Sigmoid colon (tissue), 7 donors: ENCODE measurements at places on chromosomes 2 and 18. TPM values are rescaled to one million over a fixed set of nuclear protein-coding genes. Genes with fewer than 3 reads are reported as not detected.

The NFATC1 gene
- total RNA-seq: 11.4 TPM

- H3K4me3 ChIP-seq: no peak overlapping the region
- H3K36me3 ChIP-seq: no peaks in the 10 kb centered on the region
- H3K4me1 ChIP-seq: no peaks in the 10 kb centered on the region
- H3K27ac ChIP-seq: no peak overlapping the region
- DNase-seq: no peak
Observed at GRCh38 chr18:53819671-53820070, 404.8 kb downstream of the MBD2 start.

GRCh38 chr2:210792000-210792399 lies 235.6 kb downstream of the CPS1 start:
- no peaks in the 10 kb centered on the region for H3K36me3 ChIP-seq
- no peaks in the 10 kb centered on the region for H3K27me3 ChIP-seq
- no peaks in the 10 kb centered on the region for H3K4me1 ChIP-seq
- no peak overlapping the region for H3K4me3 ChIP-seq

The TLX2 gene
- total RNA-seq: 1.9 TPM

The ASTL gene
- total RNA-seq: not detected

The CHCHD5 gene
- 36.4 TPM for total RNA-seq

The GPR45 gene
- not detected for total RNA-seq

- H3K27ac ChIP-seq: no peak overlapping the region
- no peaks in the 10 kb centered on the region for H3K4me1 ChIP-seq
- no peak overlapping the region for H3K4me3 ChIP-seq
Observed at GRCh38 chr18:49876536-49876935, 63.2 kb upstream of the ACAA2 start.

DNA sequence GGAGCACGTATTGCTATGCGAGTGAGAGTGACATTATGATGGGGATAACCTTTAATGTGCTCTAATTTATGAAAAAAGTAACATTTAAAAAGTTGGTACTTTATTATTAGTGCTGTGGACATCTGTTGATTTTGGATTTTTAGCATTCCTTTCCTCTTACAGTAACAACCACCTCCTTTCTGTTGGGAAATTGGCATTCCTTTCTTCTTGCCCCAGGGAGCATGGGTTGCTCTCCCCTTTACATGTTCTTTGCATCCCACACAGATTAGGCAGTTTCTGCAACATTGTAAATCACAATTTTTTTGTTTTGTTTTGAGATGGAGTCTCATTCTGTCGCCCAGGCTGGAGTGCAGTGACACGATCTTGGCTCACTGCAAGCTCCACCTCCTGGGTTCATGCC lies 300.2 kb downstream of the LPIN1 start:
- no peak overlapping the region for H3K4me3 ChIP-seq
- H3K4me1 ChIP-seq: no peaks in the 10 kb centered on the region
- H3K27me3 ChIP-seq: no peaks in the 10 kb centered on the region
- DNase-seq: no peak

The LAMA1 gene
- 1.4 TPM for total RNA-seq

GRCh38 chr2:9358846-9359245 lies 64.5 kb downstream of the ITGB1BP1 start:
- no peak for DNase-seq
- no peak overlapping the region for H3K27ac ChIP-seq
- H3K36me3 ChIP-seq: peaks cover 22% of the 10 kb centered on the region
- H3K4me3 ChIP-seq: no peak overlapping the region
- H3K4me1 ChIP-seq: no peaks in the 10 kb centered on the region
- H3K27me3 ChIP-seq: no peaks in the 10 kb centered on the region

The RNF125 gene
- 1.8 TPM for total RNA-seq

- H3K4me3 ChIP-seq: no peak overlapping the region
- no peak overlapping the region for H3K27ac ChIP-seq
- no peaks in the 10 kb centered on the region for H3K27me3 ChIP-seq
- no peaks in the 10 kb centered on the region for H3K4me1 ChIP-seq
Observed at GRCh38 chr2:178374865-178375264, 76.1 kb downstream of the PRKRA start.

DNA sequence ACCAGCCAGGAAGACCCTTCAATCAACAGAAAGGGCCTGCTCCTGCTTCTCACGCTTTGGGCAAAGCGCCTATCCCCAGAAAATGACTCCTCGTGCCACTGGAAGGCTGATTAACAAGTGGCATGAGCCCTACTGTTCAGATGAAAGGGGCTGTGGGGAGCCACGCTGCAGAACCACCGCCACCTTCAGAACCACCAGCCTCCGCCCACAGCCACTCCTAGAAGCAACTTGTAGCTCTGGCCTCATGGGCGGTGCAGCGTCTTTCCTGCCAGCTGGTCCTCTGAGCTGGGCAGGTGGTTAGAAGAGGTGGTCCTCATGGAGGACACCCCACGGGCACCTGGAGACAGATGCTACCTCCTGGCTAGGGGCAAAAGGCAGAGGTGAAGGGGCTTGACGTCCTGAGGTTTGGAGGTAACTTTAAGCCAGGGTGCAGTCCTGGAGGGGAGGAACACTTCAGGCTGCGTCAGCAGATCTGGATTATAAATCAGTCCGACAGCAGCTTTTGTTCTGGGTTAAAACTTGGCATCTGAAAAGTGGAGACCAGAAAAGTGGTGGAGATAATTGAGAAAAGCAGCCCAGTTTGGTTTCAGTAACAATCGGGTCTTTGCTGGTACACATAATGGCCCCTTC lies 861 bp upstream of the SEMA4C start:
- DNase-seq: peak; percentile 85
- H3K27me3 ChIP-seq: no peaks in the 10 kb centered on the region

GRCh38 chr2:18244845-18245244 lies 315.6 kb downstream of the RDH14 start:
- no peaks in the 10 kb centered on the region for H3K4me1 ChIP-seq
- no peak overlapping the region for H3K27ac ChIP-seq
- H3K4me3 ChIP-seq: no peak overlapping the region
- DNase-seq: no peak
- H3K36me3 ChIP-seq: no peaks in the 10 kb centered on the region

The TUBB8B gene
- not detected for total RNA-seq

The MAIP1 gene
- total RNA-seq: 17.1 TPM

The PRSS56 gene
- not detected for total RNA-seq

DNA sequence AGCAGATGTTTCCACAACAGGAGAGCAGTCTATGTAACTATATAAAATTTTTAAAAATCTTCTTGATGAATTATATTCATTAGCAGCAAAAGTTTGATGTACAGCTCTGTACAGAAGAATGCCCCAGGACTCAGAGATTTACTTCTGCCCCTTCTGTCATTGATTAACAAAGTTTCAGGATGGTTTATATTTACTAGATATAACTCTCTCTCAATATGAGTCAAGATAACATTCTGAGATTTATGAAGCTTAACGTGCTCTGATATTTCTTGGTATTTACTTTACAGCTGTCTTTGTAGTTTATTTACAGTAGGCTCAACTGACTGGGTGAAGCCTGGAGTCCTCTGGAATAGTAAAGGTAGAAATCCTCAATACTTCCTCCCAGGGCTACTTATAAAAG lies 93.6 kb upstream of the HNMT start:
- no peak overlapping the region for H3K4me3 ChIP-seq
- no peaks in the 10 kb centered on the region for H3K36me3 ChIP-seq
- no peaks in the 10 kb centered on the region for H3K4me1 ChIP-seq
- DNase-seq: no peak
- H3K27ac ChIP-seq: no peak overlapping the region
- H3K27me3 ChIP-seq: no peaks in the 10 kb centered on the region

DNA sequence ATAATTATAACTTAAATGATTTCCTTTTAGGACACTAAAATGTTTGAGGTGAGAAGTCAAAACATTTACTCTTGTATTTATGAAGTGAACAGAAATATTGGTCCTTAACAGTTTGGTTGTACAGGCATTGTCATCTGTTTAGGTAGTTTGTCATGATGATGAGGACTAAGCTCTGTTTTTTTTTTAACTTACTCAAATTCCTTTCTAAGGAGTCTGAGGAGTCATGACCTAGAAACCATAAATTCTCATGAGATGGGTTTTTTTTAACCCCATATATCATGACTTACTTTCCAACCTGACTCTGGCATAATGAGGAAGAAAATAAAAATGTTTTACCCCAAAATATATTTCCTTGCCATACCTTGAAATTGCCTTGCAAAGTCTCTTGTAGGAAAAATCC lies 1176.2 kb downstream of the SUCLG1 start:
- H3K27me3 ChIP-seq: no peaks in the 10 kb centered on the region
- H3K36me3 ChIP-seq: no peaks in the 10 kb centered on the region
- no peaks in the 10 kb centered on the region for H3K4me1 ChIP-seq
- no peak overlapping the region for H3K4me3 ChIP-seq
- DNase-seq: no peak
- no peak overlapping the region for H3K27ac ChIP-seq

GRCh38 chr2:138016351-138017087 lies 52.2 kb downstream of the HNMT start:
- H3K36me3 ChIP-seq: no peaks in the 10 kb centered on the region
- no peaks in the 10 kb centered on the region for H3K4me1 ChIP-seq
- H3K4me3 ChIP-seq: no peak overlapping the region
- no peaks in the 10 kb centered on the region for H3K27me3 ChIP-seq
- H3K27ac ChIP-seq: no peak overlapping the region
- no peak for DNase-seq

The ESPNL gene
- not detected for total RNA-seq

DNA sequence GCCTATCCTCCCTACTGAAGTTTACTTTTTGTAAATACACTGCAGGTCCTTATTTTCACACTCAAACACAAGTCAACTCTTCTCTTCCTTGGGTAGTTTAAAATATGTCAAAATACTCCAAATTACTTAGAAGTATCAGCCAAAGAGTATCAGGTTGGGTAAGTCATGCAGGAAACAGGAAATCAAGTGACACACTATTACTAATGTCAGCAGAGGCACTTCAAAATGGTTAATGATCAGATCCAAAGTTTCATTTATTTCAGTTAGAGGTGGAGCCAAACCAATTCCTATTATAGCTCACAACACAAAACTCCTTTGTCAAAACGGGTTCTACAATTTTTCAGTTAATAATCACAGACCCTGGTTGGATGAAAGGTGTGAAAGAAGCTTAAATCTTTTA lies 54.2 kb downstream of the DLGAP1 start:
- DNase-seq: no peak
- H3K27me3 ChIP-seq: no peaks in the 10 kb centered on the region
- no peak overlapping the region for H3K4me3 ChIP-seq
- no peaks in the 10 kb centered on the region for H3K4me1 ChIP-seq

- no peak for DNase-seq
- no peaks in the 10 kb centered on the region for H3K4me1 ChIP-seq
- H3K27ac ChIP-seq: no peak overlapping the region
- H3K27me3 ChIP-seq: no peaks in the 10 kb centered on the region
- H3K4me3 ChIP-seq: no peak overlapping the region
Observed at GRCh38 chr2:198316852-198317396, 512.5 kb downstream of the PLCL1 start.

The DOK6 gene
- total RNA-seq: 1.9 TPM

GRCh38 chr18:74817576-74817975 lies 219.9 kb downstream of the ZNF407 start:
- H3K27me3 ChIP-seq: no peaks in the 10 kb centered on the region
- H3K4me3 ChIP-seq: peak overlapping the region; percentile 5
- no peaks in the 10 kb centered on the region for H3K4me1 ChIP-seq
- H3K27ac ChIP-seq: peak overlapping the region; percentile 24

- DNase-seq: no peak
- no peaks in the 10 kb centered on the region for H3K4me1 ChIP-seq
- H3K27me3 ChIP-seq: no peaks in the 10 kb centered on the region
- no peak overlapping the region for H3K4me3 ChIP-seq
- H3K27ac ChIP-seq: no peak overlapping the region
Observed at GRCh38 chr18:66005831-66006588, 255.2 kb downstream of the CDH7 start.

DNA sequence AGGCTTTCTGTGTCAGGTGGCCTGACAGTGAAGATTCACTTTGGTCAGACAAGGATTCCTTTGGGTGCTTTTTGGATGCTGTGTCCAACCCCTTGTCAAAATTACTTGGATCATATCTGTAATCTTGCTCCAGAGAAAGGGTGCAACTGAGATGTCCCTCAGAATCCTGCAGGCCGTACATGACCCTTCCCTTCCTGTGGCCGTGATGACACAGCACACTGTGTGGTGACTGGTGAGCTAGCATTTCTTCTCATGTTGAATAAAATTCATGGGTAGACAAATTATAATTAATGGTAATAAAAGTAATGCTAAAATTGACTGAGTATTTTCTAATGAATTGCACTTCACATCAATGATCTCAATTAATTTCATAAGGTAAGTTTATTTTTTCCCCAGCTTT lies 356.2 kb downstream of the LPIN1 start:
- H3K4me3 ChIP-seq: no peak overlapping the region
- H3K27me3 ChIP-seq: no peaks in the 10 kb centered on the region
- no peak for DNase-seq

The TET3 gene
- 3.3 TPM for total RNA-seq

GRCh38 chr2:225763711-225764110 lies 364.2 kb downstream of the NYAP2 start:
- H3K36me3 ChIP-seq: no peaks in the 10 kb centered on the region
- H3K4me3 ChIP-seq: no peak overlapping the region
- no peak overlapping the region for H3K27ac ChIP-seq

The TMEM17 gene
- total RNA-seq: 1.5 TPM

The MAPK4 gene
- total RNA-seq: 10.9 TPM

DNA sequence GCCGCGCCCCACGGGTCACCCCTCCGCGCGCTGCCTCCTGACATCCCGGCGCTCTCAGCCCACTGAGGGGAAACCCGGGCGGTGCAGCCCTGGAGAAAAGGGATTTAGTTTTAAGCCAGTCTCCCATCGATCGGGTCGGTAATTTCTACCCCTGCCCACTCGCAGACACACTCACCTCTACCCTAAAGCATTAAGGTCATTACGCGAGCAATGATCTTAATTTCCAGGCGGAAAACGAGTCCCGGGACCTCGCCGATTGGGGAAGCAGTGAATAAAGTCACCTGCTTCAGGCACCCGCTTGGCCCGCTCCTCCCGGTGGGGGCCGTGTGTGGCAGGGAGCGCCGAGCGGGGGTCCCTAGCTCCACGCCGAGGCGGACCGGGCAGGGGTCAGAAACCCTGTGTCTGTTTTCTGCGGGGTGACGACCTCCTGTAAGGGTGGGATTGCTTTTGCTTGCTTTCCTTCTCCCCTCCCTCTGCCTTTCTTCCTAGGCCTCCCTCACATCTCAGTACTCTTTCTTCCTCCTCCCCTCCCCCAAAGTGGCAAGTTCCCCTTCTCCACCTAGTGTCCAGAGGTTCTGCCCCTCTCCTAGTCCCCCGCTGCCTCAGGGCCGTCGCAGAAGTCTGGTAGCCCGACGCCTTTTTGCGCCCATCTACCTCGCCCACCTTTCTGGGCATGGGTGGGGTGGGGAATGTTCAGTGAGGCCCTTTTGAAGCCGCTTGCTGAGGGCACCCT lies 142.6 kb downstream of the MEIS1 start:
- H3K36me3 ChIP-seq: no peaks in the 10 kb centered on the region
- H3K4me1 ChIP-seq: peaks cover 32% of the 10 kb centered on the region
- H3K27ac ChIP-seq: peak overlapping the region; percentile 98
- peaks cover 3% of the 10 kb centered on the region for H3K27me3 ChIP-seq
- DNase-seq: peak; percentile 82

The DLX1 gene
- total RNA-seq: 1.1 TPM

- H3K27me3 ChIP-seq: no peaks in the 10 kb centered on the region
- H3K36me3 ChIP-seq: peaks cover 5% of the 10 kb centered on the region
- DNase-seq: no peak
- H3K4me3 ChIP-seq: no peak overlapping the region
- no peak overlapping the region for H3K27ac ChIP-seq
Observed at GRCh38 chr18:13120983-13121441, 97.5 kb upstream of the LDLRAD4 start.
